ENCODE measurements at places on chromosomes 16 and 17. TPM values are rescaled to one million over a fixed set of nuclear protein-coding genes. Genes with fewer than 3 reads are reported as not detected.

DNA sequence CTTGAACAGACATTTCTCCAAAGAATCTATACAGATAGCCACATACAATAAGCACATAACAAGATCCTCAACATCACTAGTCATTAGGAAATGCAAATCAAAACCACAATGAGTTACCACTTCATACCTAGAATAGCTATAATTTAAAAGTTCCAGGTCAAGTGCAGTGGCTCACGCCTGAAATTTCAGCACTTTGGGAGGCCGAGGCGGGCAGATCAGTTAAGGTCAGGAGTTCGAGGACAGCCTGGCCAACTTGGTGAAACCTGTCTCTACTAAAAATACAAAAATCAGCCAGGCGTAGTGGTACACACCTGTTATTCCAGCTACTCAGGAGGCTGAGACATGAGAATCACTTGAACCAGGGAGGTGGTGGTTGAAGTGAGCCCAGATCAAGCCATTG, 19.9 kb downstream of the RANBP10 start:
- H3K4me1 ChIP-seq = no peaks in the 10 kb centered on the region
- H3K27ac ChIP-seq = no peak overlapping the region
- no peak overlapping the region for H3K4me3 ChIP-seq
- peaks cover 8% of the 10 kb centered on the region for H3K36me3 ChIP-seq
- DNase-seq = no peak

DNA sequence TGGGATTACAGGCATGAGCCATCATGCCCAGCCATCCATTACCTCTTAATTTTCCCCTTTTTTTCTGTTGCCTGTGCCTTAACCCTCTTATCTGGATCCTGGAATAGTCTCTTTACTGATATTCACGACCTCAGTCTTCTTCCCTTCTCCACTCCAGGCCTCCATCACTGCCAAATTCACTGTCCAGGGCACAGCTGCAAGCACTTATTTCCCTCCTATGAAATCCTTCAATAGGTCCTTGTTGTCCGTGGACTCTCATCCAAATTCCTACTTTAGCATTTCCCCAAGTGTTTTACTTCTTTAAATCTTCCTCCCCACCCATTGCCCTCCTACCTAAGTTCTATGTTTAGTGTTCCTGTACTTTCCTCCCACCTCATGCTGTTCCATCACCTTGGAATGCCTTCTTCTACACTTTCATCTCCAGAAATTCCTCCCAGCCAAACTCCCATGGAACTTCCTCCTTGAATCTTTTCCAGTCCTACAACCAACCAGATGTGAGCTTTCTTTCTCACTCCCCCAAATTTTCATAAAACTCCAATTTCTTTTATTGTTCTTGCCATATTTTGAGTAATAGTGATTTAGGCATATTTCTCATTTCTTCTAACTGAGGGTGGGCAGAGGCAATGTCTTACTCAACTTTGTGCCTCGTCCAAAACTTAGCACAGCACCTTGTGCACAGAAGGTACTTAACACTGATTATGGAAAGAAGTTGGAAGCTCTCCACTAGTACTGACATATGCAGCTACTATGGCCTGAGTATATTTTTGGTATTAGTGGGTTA, 35.3 kb downstream of the FAM20A start:
- H3K36me3 ChIP-seq = no peaks in the 10 kb centered on the region
- H3K27ac ChIP-seq = no peak overlapping the region
- no peaks in the 10 kb centered on the region for H3K27me3 ChIP-seq

DNA sequence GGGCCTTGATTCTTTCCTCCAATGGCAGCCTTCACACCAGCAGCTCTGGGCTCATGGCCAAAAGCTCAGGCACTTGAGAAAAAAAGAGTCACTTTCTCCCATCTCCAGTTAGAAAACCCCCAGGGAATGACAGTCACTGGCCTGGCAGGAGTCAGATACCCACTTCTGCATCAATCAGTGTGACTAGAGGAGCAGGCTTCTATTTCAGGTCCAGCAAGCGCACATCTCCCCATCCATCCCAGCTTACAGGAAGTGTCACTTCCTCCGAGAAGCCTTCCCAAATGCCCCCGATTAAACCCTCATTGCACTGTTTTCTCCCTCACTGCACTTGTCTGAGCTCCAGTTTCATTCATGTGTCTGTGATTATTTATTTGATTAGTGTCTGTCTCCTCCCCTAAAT, 30.4 kb upstream of the CCL1 start:
- H3K27me3 ChIP-seq = peaks cover 21% of the 10 kb centered on the region
- no peak overlapping the region for H3K27ac ChIP-seq
- DNase-seq = no peak
- H3K4me3 ChIP-seq = no peak overlapping the region

- H3K27me3 ChIP-seq = no peaks in the 10 kb centered on the region
- no peak overlapping the region for H3K27ac ChIP-seq
- peaks cover 38% of the 10 kb centered on the region for H3K4me1 ChIP-seq
- H3K4me3 ChIP-seq = no peak overlapping the region
- peaks cover 40% of the 10 kb centered on the region for H3K36me3 ChIP-seq
Observed at GRCh38 chr17:57385975-57386374, 129.7 kb downstream of the MSI2 start.

GRCh38 chr16:70661534-70661917, 15.2 kb downstream of the IL34 start:
- H3K36me3 ChIP-seq = peaks cover 7% of the 10 kb centered on the region
- no peak overlapping the region for H3K4me3 ChIP-seq
- no peak for DNase-seq
- no peak overlapping the region for H3K27ac ChIP-seq

The GPR142 gene
- 0.23 TPM for total RNA-seq

DNA sequence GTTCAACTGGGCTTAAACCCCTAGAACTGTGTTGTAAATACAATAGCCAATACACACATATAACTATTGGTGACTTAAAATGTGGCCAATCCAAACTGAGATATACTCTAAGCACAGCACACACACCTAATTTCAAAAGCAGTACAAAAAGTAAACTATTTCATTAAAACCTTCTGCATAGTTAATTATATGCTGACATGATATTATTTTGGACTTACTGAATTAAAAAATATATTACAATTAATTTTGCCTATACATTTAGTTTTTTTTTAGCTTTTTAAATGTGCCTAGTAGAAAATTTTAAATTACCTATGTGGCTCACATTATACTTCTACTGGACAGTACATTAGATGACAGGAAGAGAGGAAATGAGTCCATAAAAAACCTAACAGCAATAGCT, 21.5 kb downstream of the MED13 start:
- no peak overlapping the region for H3K27ac ChIP-seq
- DNase-seq = no peak
- H3K27me3 ChIP-seq = no peaks in the 10 kb centered on the region
- peaks cover 3% of the 10 kb centered on the region for H3K36me3 ChIP-seq
- no peak overlapping the region for H3K4me3 ChIP-seq
- H3K4me1 ChIP-seq = no peaks in the 10 kb centered on the region

The RPL38 gene
- total RNA-seq = 1,042 TPM

DNA sequence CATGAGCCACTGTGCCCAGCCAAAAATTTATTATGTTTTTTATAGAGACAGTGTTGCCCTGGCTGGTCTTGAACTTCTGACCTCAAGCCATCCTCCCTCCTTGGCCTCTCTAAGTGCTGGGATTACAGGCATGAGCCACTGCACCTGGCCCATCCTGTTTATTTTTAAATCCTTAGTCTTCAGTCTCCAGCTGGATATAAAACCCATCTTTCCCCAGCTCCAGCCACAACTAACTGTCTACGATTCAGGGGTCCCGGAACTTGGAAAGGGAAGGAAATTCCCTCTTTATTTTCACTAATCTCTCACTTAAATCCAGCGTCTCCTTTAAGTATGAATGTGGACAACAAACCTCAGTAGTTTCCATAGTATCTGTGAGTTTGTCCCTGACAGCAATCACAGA, 62.2 kb downstream of the IQCK start:
- H3K27ac ChIP-seq = no peak overlapping the region
- no peaks in the 10 kb centered on the region for H3K27me3 ChIP-seq
- H3K4me3 ChIP-seq = no peak overlapping the region
- DNase-seq = no peak
- H3K36me3 ChIP-seq = peaks cover under 1% of the 10 kb centered on the region

The APOH gene
- not detected for total RNA-seq

The PRRT2 gene
- total RNA-seq = 18.6 TPM

The TNFRSF17 gene
- total RNA-seq = not detected

The CD300H gene
- total RNA-seq = not detected

- no peak overlapping the region for H3K27ac ChIP-seq
- H3K27me3 ChIP-seq = peaks cover 22% of the 10 kb centered on the region
- no peaks in the 10 kb centered on the region for H3K4me1 ChIP-seq
- H3K4me3 ChIP-seq = no peak overlapping the region
- H3K36me3 ChIP-seq = no peaks in the 10 kb centered on the region
Observed at GRCh38 chr17:3447625-3448024, 14.0 kb upstream of the OR1E2 start.

- H3K36me3 ChIP-seq = no peaks in the 10 kb centered on the region
- H3K27ac ChIP-seq = no peak overlapping the region
- DNase-seq = no peak
- no peak overlapping the region for H3K4me3 ChIP-seq
Observed at GRCh38 chr17:54494721-54495715, 405.6 kb upstream of the TOM1L1 start.

The DOK4 gene
- 20.4 TPM for total RNA-seq

DNA sequence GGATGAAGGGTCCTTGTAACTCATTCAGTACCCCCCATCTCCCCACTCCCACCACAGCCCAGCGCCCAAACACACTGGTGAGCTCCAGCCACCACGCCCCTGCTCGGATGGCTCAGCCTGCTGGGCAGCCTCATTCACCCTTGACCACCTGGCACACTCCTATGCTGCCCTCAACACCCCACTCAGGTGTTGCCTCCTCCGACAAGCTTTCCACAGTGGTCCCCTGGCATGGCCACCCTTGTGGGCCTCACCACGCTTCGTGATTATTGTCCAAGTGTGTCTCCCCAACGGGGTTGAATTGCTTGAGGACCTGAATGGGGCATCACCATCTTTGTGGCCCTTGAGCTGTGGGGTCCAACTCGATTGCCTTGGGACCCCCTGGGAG, 12.0 kb upstream of the DOC2B start:
- no peaks in the 10 kb centered on the region for H3K36me3 ChIP-seq
- H3K4me3 ChIP-seq = no peak overlapping the region
- H3K27me3 ChIP-seq = peaks cover 26% of the 10 kb centered on the region
- H3K4me1 ChIP-seq = no peaks in the 10 kb centered on the region

GRCh38 chr16:85908889-85909589, 10.1 kb downstream of the IRF8 start:
- H3K36me3 ChIP-seq = no peaks in the 10 kb centered on the region
- H3K4me3 ChIP-seq = no peak overlapping the region
- H3K4me1 ChIP-seq = peaks cover 22% of the 10 kb centered on the region
- H3K27me3 ChIP-seq = peaks cover 43% of the 10 kb centered on the region
- DNase-seq = no peak

- H3K27me3 ChIP-seq = no peaks in the 10 kb centered on the region
- peaks cover 19% of the 10 kb centered on the region for H3K36me3 ChIP-seq
- peaks cover 40% of the 10 kb centered on the region for H3K4me1 ChIP-seq
- no peak for DNase-seq
- H3K4me3 ChIP-seq = no peak overlapping the region
Observed at GRCh38 chr17:46027048-46027975, 28.3 kb downstream of the STH start.

The ETV4 gene
- total RNA-seq = 55.0 TPM

The FKBP10 gene
- 259 TPM for total RNA-seq

DNA sequence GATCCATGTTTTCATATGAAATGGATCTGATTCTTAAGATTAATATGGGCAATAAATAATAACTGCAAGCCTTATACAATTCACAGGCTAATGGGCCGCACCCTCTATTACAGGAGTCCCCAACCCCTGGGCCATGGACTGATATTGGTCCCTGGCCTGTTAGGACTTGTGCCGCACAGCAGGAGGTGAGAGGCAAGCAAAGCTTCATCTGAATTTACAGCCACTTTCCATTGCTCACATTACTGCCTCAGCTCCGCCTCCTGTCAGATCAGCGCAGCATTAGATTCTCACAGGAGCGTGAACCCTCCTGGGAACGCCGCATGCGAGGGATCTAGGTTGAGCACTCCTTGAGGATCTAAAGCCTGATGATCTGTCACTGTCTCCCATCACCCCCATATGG, 26.8 kb downstream of the METTL16 start:
- no peaks in the 10 kb centered on the region for H3K27me3 ChIP-seq
- H3K4me1 ChIP-seq = peaks cover 35% of the 10 kb centered on the region
- H3K27ac ChIP-seq = no peak overlapping the region
- no peaks in the 10 kb centered on the region for H3K36me3 ChIP-seq
- H3K4me3 ChIP-seq = no peak overlapping the region

DNA sequence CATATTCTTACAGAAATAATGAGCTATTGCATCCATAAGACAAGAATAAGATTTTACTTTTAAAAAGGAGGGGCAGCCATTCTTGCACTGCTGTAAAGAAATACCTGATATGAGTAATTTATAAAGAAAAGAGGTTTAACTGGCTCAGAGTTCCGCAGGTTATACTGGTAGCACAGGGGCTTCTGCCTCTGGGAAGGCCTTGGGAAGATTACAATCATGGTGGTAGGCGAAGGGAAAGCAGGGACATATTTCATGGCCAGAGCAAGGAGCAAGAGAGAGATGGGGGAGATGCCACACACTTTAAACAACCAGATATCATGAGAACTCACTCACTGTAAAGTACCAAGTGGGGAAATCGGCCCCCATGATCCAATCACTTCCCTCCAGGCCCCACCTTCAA, 20.9 kb upstream of the CSNK2A2 start:
- H3K4me3 ChIP-seq = no peak overlapping the region
- DNase-seq = no peak
- no peak overlapping the region for H3K27ac ChIP-seq
- H3K27me3 ChIP-seq = peaks cover 38% of the 10 kb centered on the region
- no peaks in the 10 kb centered on the region for H3K36me3 ChIP-seq

The FSCN2 gene
- total RNA-seq = 0.43 TPM

GRCh38 chr16:72247821-72248253, 75.9 kb upstream of the PMFBP1 start:
- H3K4me3 ChIP-seq = no peak overlapping the region
- H3K27ac ChIP-seq = no peak overlapping the region
- no peak for DNase-seq
- no peaks in the 10 kb centered on the region for H3K27me3 ChIP-seq
